ENCODE measurements at places on chromosomes 11 and 22.
A peak's percentile ranks its signal among the peaks of the same experiment; 100 is the strongest.

GRCh38 chr11:44421090-44421675 is 111.2 kb upstream of the ALX4 start:
- no peak overlapping the region for H3K27ac ChIP-seq
- no peak overlapping the region for H3K4me3 ChIP-seq
- no peaks in the 10 kb centered on the region for H3K36me3 ChIP-seq
- peaks cover 15% of the 10 kb centered on the region for H3K27me3 ChIP-seq

DNA sequence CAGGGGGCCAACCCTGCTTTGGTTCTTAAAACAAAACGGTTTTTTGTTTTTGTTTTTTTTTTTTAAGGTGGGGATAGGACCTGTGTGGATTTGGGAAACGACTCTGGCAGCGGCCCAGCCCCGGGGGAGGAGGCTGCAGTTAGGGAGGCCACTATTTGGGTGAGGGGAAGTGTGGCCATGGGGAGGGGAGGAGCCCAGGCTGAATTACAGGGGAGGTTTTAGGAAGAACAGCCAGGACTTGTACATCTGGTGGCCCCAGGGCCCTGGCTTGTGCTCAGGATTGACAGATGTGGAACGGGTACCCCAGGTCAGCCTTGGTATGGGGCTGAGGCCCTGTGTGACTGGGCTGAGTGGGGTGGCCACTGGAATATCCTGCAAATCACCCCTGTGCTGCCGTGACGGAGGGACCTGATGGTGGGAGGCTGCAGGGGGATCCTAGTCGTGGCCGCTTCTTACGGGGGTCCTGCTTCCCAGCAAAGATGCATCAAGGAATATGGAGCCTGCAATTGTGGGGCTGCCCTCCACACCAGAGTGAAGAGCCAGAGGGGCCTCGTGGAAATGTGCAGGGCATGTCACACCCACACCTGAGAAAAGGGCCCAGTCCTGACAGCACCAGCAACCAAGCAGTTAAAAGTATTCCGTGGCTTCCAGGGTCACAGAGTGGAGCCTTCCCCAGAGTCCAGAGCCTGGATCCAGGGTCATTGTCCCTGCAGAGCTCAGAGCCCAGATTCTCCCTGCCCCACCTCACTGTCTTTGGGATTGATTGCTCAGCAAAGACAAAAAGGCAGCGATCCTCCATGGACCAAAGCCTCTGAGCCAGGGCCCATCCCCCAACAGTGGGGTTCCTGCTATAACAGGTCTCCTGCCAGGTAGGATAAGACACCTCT is 55.2 kb upstream of the WNT7B start:
- H3K27ac ChIP-seq, result no peak overlapping the region
- H3K36me3 ChIP-seq, result no peaks in the 10 kb centered on the region
- no peak overlapping the region for H3K4me3 ChIP-seq

GRCh38 chr11:72394416-72394815 is 39.9 kb downstream of the CLPB start:
- peaks cover 3% of the 10 kb centered on the region for H3K36me3 ChIP-seq
- H3K4me1 ChIP-seq, result peaks cover under 1% of the 10 kb centered on the region

DNA sequence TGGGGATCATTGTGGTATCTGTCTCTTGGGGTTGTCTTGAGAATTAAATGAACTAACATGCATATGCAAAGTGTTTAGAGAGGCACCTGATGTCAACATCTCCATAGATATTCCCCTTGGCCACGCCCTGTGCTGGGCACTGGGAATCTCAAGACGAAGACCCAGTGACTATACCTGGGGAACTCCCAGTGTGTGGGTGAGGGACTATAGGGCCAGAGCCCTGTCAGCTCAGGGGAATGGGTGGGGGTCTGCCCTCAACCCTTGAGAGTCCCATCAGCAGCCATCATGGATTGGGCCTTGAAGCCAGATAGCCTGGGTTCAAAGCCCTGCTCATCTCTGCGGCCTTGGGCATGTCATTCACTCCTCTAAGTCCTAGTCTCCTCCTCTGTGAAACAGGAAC is 21.6 kb upstream of the LMO1 start:
- H3K27me3 ChIP-seq, result peaks cover 10% of the 10 kb centered on the region
- H3K27ac ChIP-seq, result no peak overlapping the region
- no peaks in the 10 kb centered on the region for H3K4me1 ChIP-seq
- DNase-seq, result no peak
- no peak overlapping the region for H3K4me3 ChIP-seq

DNA sequence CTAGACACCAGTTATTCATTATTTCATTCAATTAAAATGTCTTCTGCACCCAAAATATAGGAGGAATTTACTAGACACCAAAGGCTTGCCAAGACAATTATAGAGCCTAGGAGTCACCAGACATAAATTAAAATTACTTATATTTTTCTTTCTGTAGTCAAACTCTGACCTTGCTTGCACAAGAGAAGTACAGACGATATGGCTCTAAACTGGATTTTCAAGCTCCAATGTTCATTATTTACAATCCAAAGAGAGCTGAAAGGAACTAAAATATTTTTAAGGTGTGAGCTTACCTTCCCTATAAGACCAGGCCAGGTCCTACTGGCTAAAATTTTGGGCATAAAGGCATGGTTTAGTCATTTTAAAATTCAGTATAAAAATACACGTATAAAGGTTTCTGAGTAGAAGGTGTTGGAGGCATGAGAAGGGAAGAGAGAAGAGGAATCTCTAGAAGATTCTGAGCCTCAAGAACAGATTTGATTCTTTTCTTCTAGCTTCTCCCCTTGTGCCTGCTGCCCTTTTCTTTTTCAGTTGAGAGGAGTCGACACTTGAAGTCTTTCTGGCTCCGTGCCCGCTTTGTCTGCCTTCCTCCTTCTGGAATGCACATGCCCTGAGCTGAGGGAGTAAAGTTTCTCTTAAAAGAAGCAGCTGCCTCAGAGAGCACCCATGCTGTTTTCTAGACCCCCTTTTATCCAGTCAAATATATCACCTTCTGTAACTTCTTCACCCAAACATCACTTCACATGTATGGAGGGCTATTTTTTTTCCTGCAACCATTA is 13.5 kb downstream of the C11orf97 start:
- H3K36me3 ChIP-seq, result no peaks in the 10 kb centered on the region
- H3K27me3 ChIP-seq, result peaks cover 17% of the 10 kb centered on the region
- no peak overlapping the region for H3K4me3 ChIP-seq
- H3K4me1 ChIP-seq, result no peaks in the 10 kb centered on the region

GRCh38 chr11:13208921-13209320 is 68.7 kb upstream of the BMAL1 start:
- H3K27ac ChIP-seq, result no peak overlapping the region
- no peaks in the 10 kb centered on the region for H3K36me3 ChIP-seq
- H3K4me1 ChIP-seq, result peaks cover 45% of the 10 kb centered on the region
- H3K27me3 ChIP-seq, result no peaks in the 10 kb centered on the region
- no peak for DNase-seq
- H3K4me3 ChIP-seq, result no peak overlapping the region

DNA sequence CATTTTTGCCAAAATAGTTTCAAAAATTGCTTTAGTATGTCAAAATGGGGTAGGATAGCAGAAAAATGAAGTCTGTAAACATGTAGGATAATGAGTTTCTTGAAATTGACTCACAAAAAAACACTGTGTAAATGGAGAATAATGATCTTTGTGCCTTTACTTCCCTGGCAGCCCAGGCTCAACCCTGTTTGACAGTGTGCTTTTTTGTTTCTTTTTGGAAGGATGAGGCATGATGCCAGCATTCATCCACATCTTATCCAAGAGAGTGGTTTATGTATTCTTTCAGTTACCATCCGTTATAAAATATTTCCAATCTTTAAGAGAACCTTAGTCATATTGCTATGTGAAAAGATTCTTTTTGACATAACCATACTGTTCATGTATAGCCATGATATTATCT is 70.6 kb downstream of the ARHGAP42 start:
- H3K4me3 ChIP-seq, result no peak overlapping the region
- H3K27me3 ChIP-seq, result no peaks in the 10 kb centered on the region
- no peak for DNase-seq
- H3K27ac ChIP-seq, result no peak overlapping the region
- no peaks in the 10 kb centered on the region for H3K36me3 ChIP-seq
- no peaks in the 10 kb centered on the region for H3K4me1 ChIP-seq

- H3K27ac ChIP-seq, result no peak overlapping the region
- peaks cover 3% of the 10 kb centered on the region for H3K4me1 ChIP-seq
- peaks cover 40% of the 10 kb centered on the region for H3K27me3 ChIP-seq
- H3K4me3 ChIP-seq, result peak overlapping the region; percentile 77
- H3K36me3 ChIP-seq, result no peaks in the 10 kb centered on the region
Observed at GRCh38 chr11:118145285-118146227, 7.1 kb downstream of the SCN4B start.

GRCh38 chr22:25368271-25368670 is 148.8 kb downstream of the CRYBB2 start:
- no peak overlapping the region for H3K4me3 ChIP-seq
- H3K27ac ChIP-seq, result no peak overlapping the region
- H3K27me3 ChIP-seq, result no peaks in the 10 kb centered on the region
- no peak for DNase-seq
- H3K36me3 ChIP-seq, result peaks cover 5% of the 10 kb centered on the region
- no peaks in the 10 kb centered on the region for H3K4me1 ChIP-seq

DNA sequence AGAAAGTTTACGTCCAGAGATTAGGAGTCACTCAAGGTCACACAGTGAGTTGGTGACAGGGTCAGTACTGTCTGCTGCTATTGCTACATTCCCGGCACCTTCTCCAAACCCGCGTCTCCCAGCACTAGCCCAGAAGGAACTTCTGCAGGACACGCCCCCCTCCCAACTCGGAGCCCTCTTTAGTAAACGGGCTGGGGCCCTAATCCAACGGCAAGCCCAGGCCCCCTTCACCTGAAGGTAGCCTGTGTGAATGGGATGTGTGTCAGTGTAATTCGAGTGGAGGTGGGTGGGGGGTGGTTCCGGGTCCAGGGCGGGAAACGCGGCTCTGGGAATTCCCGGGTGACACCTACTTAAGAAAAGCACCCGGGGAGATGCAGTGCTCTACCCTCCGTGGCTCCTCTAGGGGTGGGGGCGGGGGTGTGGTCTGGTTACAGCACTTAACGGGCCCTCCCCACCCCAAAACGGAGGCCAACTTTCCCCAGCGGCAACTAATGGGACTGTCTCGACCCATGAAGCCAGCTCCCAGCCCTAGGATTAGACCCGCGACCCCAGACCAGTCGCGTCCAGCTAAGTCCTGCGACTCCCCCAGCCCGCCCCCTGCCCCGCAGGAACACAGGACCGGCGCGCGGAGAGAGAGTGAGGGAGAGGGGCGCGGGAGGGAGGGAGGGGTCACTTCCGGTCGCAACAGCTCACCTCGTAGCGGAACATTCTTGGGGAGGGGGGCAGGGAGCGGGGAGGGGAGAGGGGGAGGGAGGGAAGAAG is 468 bp downstream of the PATL1 start:
- peak overlapping the region; percentile 91 for H3K27ac ChIP-seq
- peak overlapping the region; percentile 87 for H3K4me3 ChIP-seq
- peaks cover 39% of the 10 kb centered on the region for H3K4me1 ChIP-seq
- peak; percentile 78 for DNase-seq

DNA sequence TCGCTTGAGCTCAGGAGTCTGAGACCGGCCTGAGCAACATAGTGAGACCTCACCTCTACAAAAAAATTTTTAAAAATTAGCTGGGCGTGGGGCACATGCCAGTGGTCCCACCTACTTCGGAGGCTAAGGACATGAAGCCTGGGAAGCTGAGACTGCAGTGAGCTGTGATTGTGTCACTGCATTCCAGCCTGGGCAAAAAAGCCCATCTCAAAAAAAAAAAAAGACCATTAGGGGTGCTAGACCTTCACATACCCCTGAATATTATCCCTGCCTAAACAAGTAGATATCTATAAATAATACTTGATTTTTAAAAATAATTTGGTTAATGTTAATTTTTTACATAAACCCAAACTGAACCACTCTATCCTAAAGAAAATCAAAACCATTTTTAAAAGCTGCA is 24.2 kb downstream of the NUP98 start:
- H3K27me3 ChIP-seq, result no peaks in the 10 kb centered on the region
- no peaks in the 10 kb centered on the region for H3K4me1 ChIP-seq
- no peak overlapping the region for H3K27ac ChIP-seq
- H3K36me3 ChIP-seq, result peaks cover 54% of the 10 kb centered on the region
- H3K4me3 ChIP-seq, result no peak overlapping the region
- no peak for DNase-seq

- peaks cover 11% of the 10 kb centered on the region for H3K27me3 ChIP-seq
- no peak overlapping the region for H3K27ac ChIP-seq
- no peaks in the 10 kb centered on the region for H3K4me1 ChIP-seq
Observed at GRCh38 chr11:134398644-134399292, 13.3 kb downstream of the B3GAT1 start.

DNA sequence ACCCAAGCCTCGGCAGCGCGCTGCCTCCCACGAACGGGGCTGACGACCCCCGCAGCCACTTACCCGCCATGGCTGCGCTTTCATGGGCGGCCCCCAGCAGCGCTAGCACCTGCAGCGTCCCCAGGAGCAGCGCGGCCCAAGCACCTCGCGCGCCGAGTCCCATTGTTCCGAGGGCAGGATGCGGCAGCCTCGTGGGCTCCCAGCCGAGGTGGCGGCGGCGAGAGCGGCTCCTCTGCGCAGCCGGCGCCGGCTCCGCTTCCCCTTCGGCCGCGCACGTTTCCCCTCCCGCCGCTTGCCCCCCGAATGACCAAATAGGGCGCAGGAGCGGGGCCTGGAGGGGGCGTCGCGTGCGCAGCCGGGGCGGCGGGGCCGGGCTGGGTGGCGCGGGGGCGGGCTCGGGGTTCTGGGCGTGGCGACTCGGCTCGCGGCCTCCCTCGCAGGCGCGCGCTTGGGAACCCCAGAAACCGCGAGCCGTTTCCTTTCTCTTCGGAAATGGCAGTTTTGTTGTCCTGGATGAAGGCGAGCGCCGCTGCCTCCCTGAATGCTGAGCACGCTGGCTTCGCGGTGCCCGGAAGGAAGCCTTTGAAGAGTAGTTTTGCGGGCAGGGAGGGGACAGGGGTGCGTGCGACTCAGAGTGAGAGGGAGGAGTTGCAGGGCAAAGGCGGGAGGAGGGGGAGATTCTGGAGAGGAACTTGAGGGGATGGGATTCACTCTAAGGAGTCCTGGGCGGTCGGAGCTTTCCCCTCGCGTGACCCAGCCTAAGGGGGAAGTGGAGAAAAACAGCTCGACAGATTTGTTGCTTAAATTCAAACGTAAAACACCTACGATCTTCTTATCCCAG is at the start of gene TMEM123:
TMEM123 (minus strand) TSS at position 305 of the 841 bp plus-strand sequence; CDS start at position 163, 142 bp downstream.
- H3K4me1 ChIP-seq, result peaks cover 70% of the 10 kb centered on the region
- H3K36me3 ChIP-seq, result peaks cover 24% of the 10 kb centered on the region
- peak within 1 kb of the TSS; percentile 89 for H3K4me3 ChIP-seq
- peak; percentile 94 for DNase-seq

Measured in activated naive CD4-positive, alpha-beta T cell treated with anti-CD3 and anti-CD28 coated beads for 36 hours (primary cell).